Activated CD8-positive, alpha-beta memory T cell treated with anti-CD3 and anti-CD28 coated beads for 48 hours (primary cell): ENCODE measurements at places on chromosomes 5 and 9.

- no peak for DNase-seq
These were observed 61.1 kb upstream of the PSD2 start for GRCh38 chr5:139734539-139734916.

DNA sequence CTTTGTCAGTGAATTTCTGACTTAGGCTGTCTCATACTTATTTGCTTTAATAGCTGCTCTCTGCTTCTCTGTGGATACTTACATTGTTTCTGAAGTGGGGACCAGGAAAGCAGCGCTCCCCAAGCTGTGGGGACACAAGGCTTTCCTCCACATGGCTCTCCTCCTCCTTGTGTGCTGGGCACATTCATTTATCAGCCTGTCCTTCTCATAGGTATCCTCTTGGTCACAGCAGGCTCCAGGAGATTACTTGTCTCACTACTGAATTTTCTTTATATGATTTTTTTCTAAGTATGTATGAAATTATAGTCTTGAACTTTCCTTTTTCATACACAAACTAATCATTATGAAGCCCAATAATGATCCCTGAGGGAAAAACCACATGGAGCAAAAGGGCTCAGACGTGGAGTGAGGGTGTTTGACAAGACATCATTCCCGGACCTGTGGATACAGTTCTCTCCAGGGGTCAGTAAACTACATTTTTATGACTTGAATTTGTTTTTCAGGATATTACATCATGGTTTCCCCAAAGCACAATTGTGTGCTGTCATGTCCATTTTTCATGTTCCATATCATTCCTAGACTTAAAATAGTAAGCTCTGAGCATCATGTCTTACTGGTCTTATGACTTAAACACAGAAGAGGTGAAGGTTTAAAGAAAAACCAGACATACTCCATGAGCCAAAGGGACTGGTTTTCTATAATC, 234.5 kb downstream of the PCSK1 start:
- no peak for DNase-seq

DNA sequence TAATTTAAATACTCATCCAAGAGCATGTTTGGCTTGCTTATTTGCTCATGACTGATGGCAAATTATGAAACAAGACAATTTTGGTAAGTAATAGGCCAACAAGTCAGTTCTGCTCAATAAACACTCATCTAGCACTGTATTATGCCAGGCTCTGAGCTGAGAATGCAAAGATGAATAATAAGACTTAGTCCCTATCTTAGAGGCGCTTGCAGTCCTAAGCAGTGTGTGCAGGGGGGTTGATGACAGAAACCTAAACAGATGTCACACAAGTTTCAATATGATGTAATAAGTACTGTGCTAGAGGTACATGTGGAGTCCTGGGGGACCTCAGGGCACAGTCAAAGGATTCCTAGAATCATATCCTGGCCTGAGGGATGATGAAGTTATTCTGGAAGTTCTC, 287.6 kb upstream of the ADRA1B start:
- no peak for DNase-seq

- no peak for DNase-seq
These were observed 4.1 kb downstream of the NRARP start for GRCh38 chr9:137297966-137298365.

GRCh38 chr5:472076-472655, 29.2 kb downstream of the EXOC3 start:
- no peak for DNase-seq

GRCh38 chr5:130397132-130397531, 492.9 kb downstream of the CHSY3 start:
- no peak for DNase-seq

- no peak for DNase-seq
These were observed 80.6 kb downstream of the WNK2 start for GRCh38 chr9:93264338-93265125.

- DNase-seq = no peak
These were observed 1408.4 kb upstream of the WWC1 start for GRCh38 chr5:166883016-166883415.

- no peak for DNase-seq
These were observed 6.8 kb upstream of the TOR2A start for GRCh38 chr9:127741831-127742434.

- DNase-seq = no peak
These were observed 4.4 kb upstream of the PDE6A start for GRCh38 chr5:149948993-149949392.

DNA sequence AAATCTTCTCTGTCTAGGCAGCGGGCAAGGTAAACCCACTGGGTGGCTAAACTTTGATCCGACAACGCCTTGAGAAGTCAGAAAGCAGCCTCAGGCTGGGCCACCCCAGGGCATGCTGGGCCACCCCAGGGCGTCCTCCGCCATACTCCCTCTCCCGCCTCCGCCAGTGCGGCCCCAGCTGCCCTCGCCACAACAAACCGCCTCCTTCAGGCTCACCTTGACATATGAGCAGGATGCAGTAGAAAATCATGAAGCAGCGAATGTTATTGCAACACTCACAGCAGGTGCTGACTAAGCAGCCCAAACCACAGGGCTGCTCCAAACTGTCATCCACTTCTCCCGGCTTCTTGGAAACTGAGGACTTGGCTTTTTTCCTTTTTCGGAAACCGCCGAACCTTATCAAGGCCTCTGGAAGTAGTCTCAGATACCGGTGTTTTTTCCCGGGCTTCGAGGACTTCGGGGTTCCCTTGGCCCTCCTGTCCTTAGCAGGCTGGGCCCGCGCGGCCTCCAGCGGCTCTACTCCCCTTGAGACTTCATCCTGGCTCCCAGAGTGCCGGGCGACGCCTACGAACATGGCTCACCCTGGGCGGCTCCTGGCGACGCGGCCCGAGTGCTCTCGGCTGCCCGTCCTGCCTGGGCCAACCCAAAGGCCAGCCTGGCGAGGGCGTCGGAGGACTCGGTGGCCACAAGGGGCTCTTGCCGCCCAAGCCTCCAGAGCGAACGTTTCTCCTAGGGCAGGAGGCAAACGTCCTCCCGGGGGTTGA, at the start of gene SLCO6A1:
TSS of gene SLCO6A1 (minus strand) at position 731 of the 764 bp plus-strand sequence. CDS start at position 574, 157 bp downstream.
- DNase-seq = no peak

- no peak for DNase-seq
These were observed 369.7 kb downstream of the CDK5RAP2 start for GRCh38 chr9:120210274-120210673.

- no peak for DNase-seq
These were observed 794.0 kb upstream of the COX7C start for GRCh38 chr5:85823462-85824426.

DNA sequence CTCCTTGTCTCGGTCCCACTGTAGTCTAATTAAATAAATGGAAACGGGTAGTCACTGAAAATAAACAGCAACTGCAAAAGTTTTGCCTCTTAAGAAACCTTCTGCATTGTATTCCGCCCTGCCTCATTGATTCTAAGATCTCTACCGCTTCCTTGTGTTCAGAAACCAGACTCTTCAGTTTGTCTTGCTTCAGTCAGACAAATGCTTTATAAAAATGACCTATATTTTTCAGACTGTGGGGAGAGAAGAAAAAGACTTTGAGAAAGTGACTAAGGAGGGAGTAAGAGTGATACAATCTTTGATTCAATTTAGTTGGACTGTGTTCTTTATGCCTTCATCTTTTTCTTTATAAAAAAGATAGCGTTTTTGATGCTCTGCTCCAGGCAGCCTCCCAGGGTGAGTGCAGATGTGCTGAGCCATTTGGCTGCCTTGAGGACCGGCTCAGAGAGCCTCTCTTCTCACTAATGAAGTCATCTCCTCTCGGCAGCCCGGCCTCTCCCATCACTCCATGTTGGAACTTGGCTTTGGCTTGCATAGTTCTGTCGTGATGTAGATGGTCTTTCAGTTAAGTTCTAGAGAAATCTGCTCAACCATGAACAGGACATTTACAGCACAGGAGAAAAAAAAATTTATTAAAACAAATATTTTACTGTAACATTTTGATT, 4.0 kb upstream of the VCAN start:
- DNase-seq = no peak

DNA sequence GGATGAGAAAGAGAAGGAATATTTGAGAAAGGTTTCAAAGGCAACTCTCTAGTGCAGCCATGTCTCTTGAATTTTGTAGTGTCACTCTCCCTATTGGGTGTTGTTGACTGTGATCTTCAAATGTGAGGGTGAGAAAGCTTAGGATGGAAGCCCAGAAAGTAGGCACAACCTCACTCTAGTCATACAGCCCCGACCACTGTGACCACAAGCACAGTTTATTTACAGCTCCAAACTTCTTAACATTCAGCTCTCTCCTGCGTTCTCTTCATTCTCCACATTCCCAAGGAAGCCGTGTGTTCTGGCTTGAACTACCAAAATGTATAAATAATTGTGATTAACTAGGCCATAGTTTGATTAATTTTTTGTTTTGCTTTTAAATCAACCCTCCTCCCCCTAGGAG, 542.9 kb downstream of the LRRC70 start:
- no peak for DNase-seq

GRCh38 chr5:43065948-43066798, 26.1 kb upstream of the ANXA2R start:
- DNase-seq = peak; percentile 55
